ENCODE measurements at places on chromosomes 4 and X.

GRCh38 chr4:107044170-107044569, 8.1 kb upstream of the DKK2 start:
- no peak for DNase-seq

GRCh38 chr4:82865592-82865991, 25.4 kb downstream of the SEC31A start:
- no peak for DNase-seq

DNA sequence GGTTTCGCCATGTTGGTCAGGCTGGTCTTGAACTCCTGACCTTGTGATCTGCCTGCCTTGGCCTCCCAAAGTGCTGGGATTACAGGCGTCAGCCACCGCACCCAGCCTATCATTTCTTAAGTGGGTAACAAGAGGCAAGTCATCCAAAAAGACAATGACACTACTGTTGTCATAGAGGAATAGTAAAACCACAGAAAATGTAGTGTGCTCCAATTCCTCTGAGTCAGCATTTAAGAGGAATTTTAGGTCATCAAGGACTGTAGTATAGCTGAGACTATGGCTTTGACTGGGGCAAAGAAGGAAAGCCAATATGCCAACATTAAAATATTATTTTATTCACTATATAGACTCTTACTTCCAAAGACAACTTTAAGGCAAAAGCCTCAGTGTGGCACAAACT, 48.4 kb downstream of the ATP8A1 start:
- no peak for DNase-seq

DNA sequence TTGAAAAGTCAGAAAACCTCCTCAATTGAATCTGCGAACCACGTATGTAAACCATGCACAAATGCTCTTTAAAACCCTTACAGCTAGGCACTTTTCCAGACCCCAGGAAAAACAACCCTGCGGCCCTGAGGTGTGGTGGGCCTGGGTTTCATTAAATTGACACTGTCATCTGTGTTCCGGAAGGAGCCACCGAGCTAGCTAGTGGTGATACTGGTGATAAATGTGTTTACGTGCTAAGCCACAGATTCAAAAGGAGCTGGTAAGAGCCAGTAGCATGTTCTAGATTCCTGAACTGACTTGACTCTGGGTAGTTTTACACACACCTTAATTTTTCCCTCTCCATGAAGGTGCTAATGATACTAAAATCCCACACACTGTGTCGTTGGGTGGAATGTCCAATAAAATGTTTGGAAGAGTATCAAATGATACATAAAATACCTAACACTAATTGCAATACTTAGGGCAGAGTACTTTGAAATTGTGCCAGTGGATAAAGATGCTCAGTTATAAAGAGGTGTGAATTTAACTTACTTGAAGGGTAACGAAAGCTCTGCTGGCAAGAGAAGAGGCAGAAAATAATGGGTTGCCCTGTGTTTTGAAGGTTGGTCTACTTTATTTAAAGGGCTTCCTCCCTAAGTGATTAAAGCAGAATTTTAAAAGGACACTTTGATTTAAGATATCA, 8.5 kb downstream of the SMS start:
- no peak for DNase-seq

GRCh38 chrX:24372021-24372763, 11.8 kb downstream of the SUPT20HL1 start:
- no peak for DNase-seq

DNA sequence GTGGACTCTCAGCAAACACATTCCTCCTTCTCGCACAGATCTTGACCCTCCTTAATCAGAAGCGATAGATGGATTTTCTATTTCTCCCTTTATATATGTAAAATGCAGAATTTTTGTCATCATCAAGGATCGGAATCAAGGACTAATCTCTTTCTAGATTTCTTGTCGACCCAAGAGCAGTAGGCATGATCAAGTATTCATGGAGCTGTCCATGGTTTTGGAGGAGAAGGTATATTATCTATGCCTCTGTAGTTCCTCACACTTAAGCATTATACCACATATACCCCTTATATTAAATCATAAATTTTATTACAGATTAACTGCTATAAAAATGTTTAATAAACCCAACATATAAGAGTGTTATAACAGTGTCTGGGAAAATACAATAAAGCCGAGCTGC, 886.8 kb downstream of the NLGN4X start:
- no peak for DNase-seq

GRCh38 chr4:67522230-67522629, 23.1 kb downstream of the CENPC start:
- DNase-seq, result no peak

- DNase-seq, result no peak
Measured at GRCh38 chr4:11769434-11769833, 340.7 kb upstream of the HS3ST1 start.

- no peak for DNase-seq
Measured at GRCh38 chrX:106903856-106904528, 851 bp upstream of the RIPPLY1 start.
